Nucleus accumbens (tissue), 56 donors: ENCODE measurements at places on chromosomes 7 and 10.

DNA sequence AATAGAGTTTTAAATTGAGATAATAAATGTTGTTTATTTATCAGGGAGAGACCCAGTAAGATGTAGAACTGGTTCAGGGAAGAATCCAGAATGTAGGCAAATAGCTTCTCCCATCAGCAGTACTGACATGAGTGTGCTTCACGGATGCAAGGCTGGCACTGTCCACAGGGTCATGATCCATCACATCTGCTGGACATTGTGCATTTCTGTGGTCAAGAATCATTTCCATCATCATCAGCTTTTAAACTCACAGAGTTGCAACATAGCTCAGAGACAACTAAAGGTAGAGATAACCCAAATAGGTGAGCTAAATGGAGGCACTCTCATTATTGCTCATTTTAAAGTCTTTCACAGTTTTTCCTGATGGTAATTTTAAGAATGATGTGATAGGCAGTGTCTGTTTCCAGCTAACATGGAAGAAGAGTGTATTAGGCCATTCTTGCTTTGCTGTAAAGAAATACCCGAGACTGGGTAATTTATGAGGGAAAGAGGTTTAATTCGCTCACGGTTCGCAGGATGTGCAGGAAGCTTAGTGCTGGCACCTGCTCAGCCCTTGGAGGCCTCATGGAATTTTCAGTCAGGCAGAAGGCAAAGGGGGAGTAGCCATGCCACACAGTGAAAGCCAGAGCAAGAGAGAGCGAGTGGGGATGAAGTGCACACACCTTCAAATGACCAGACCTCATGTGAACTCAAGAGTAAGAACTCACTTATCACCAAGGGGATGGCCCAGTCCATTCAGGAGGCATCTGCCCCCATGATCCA lies 80.8 kb downstream of the INPP5A start:
- DNase-seq: no peak

GRCh38 chr7:143283381-143283780 lies 1.4 kb upstream of the TMEM139 start:
- no peak for DNase-seq

DNA sequence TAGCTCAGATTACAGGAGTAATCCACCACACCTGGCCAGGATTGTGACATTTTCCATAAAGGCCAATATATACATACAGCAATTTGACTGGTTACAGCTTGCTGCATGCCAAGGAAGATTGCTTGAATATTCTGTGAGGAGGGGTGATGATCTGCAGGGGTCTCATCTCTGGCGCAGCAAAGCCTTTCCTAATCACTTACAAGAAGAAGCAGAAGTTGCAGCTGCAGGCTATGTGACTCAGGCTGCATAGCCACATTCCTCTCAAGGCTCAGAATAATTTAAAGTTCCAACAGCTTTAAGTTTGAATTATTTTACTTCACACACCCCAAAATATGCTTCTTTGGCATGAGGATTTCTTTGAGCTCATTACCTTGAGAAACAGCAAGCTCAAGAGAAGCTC lies 11.4 kb upstream of the RASGEF1A start:
- no peak for DNase-seq

DNA sequence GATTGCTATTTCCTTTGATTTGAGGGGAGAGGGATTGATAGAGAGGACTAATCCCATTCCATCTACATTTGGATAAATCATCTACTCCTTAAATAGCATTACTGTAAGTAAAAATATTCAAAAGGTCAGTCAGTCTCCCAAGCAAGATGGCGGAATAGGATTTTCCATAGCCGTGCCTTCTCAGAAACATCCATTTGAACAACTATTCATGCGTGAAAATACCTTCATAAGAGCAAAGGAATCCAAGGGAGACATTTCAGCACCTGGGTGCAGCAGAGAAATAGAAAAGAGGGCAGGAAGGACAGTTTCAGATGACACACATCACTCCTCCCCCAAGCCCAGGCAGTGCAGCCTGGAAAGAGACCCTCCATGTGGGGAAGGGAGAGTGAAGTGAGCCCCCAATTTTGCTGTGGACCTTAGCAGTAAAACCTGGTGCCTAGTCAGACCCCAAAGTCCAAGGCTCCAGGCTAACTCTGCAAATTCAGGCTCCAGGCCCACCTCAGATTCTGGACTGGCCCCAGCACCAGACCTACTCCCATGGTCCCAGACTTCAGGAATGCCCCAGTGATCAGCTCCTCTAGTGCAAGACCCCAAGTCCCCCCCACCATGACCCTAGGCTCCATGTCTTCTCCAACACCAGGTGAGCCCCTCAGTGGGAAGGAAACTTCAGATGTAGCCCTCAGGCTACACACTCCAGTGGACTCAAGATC lies 104.3 kb upstream of the LANCL2 start:
- no peak for DNase-seq

- DNase-seq: no peak
These were observed 53.9 kb upstream of the LYZL2 start for GRCh38 chr10:30683496-30683895.

GRCh38 chr7:140176811-140177702 lies at the start of gene KDM7A:
KDM7A (minus strand) TSS chr7:140176983; CDS start chr7:140176937, 46 bp downstream.
- peak; percentile 79 for DNase-seq

- no peak for DNase-seq
These were observed 4.2 kb upstream of the HOXA10 start for GRCh38 chr7:27178366-27178765.

- no peak for DNase-seq
These were observed 24.4 kb downstream of the ETV1 start for GRCh38 chr7:13965077-13965476.

GRCh38 chr7:39667341-39667923 lies 44.1 kb downstream of the RALA start:
- DNase-seq: no peak

- DNase-seq: no peak
These were observed 6.2 kb downstream of the OPALIN start for GRCh38 chr10:96352582-96352981.

DNA sequence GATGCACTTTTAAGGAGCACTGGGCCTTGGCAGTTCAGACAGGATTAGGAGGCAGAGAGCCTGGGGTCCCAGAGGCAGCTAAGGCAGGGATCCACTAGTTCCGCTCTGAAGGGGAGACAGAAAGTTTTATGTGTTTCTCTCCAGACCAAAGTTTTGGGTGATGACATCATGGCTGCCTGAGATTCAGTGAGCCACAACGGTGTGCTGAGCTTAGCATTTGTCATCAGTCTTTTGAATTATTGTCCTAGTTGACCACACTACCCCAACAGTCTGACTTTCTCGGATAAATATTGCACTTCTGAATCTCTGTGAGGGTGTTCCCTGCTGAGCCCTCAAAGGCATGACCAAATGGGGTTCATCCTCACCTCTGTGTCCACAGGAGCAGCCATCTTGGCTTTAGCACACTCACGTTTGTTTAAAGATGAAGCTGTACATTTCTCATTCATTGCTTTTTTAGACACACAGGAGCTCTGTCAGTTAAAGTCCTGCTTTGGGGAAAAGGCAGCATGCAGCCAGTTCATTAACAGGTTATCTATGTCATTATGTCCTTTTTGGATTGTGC lies 297.7 kb upstream of the LRGUK start:
- no peak for DNase-seq

DNA sequence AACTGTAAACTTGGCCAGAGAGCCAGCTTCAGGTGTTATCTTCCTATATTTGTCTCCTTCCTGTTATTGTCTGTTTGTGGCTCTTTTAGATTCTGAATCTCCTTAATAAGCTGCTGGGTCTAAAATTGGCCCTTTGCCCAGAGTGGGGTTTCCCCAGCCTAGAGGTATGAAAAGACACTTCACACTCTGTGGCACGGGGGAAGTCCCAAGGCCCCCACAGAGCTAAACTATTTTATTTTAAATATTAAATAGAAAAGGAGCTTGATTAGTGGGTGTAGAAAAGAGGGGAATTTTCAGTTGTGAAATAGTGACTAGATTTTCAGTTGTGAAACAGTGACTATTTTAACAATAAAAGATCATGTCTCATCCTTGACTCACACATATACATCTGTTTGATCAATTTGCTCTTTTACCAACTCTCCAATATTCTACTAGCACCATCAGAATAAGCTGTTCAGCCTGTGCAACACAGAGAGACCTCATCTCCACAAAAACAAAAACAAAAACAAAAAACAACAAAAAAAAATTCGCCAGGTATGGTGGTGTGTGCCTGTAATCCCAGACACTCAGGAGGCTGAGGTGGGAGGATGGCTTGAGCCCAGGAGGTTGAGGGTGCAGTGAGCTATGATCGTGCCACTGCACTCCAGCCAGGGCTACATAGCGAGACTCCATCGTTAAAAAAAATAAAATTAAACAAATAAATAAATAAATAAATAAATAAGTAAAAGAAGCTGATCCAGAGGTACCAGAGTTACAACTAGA lies 24.9 kb upstream of the ADO start:
- DNase-seq: no peak

GRCh38 chr10:79153745-79154144 lies 85.0 kb downstream of the ZMIZ1 start:
- peak; percentile 31 for DNase-seq

GRCh38 chr7:44533301-44534055 lies 7.7 kb downstream of the NPC1L1 start:
- DNase-seq: no peak

DNA sequence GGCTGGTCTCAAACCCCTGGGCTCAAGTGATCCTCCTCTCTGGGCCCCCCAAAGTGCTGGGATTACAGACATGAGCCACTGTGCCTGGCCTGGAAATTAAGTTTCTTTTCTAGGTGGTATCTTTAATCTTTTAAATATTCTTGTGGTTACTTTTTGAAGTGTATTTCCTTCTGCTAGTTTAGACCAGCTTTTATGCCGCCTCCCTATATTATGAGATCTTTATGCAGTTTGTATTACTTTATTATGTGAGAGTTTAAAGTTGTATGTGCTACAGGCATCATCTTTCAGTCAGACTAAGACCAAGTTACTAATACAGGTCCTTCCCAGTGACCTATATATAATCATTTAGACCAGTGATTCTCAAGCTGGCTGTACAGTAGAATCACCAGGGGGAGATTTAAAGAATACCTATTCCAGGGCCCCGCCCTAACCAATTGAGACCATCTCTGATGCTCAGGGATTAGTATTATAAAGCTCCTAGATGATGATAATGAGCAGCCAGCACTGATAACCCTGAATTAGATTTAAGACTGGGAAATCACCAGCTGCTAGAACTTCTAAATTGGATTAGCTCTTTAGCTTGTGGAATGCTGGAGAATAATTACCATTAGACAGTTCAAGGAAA lies 11.3 kb downstream of the INPP5F start:
- DNase-seq: no peak

DNA sequence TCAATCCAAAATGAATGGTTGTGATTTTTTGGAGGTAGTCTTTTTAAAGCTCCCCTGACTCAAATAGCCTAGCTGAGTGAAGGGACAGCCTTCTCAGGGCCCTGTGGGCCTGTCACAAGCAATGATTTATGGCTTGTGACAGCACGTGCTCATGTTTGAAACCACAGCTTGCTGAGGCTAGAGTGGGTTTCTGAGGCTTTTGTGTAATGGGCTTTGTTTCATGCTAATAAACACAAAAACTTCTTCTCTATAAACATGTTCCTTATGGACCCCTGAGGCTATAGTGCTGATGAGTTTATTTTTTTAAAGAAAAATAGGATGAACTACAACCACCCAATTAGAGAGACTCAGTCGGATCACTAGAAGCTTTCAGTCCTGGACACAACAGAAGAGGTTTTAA lies 36.1 kb upstream of the BET1 start:
- DNase-seq: no peak

GRCh38 chr10:46031648-46032532 lies 1.5 kb upstream of the NCOA4 start:
- DNase-seq: no peak

DNA sequence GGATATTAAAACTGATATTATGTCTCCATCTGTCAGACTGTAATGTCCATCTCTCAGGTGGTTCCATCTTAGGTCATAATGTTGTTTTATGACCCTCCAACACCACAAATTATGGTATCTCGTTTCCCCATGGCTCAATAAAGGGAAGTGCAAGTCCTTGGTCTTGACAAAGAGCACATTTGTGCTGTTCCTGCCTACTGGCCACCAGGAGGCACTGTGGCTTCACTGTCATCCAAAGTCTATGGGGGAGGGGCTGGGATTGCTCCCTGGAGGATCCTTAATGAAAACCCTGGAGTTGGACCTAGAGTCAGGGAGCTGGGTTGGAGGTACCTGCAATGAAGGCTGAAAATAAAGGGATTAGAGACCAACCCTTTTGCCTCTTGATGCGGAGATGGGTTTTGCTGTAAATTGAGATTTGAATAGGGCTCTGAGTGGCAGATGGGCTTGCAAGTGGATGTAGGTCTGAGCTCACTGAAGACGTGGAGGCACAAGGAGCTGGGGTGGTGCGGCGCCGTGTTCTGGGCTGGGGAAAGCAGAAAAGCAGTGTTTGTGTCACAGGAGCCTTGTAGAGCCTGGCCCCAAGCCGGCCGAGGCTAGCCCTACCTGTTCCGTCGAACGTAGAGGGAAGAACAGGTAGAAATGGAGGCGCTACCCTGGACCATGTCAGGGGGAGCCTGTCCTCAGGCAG lies 180.5 kb upstream of the PRSS58 start:
- peak; percentile 12 for DNase-seq

- no peak for DNase-seq
These were observed 73.5 kb downstream of the CUX1 start for GRCh38 chr7:101890749-101891523.

- no peak for DNase-seq
These were observed 59.8 kb downstream of the STK32C start for GRCh38 chr10:132247943-132248342.

GRCh38 chr7:135773464-135773863 lies 24.9 kb upstream of the FAM180A start:
- DNase-seq: no peak

GRCh38 chr10:123821136-123821535 lies 70.5 kb downstream of the CPXM2 start:
- DNase-seq: no peak

DNA sequence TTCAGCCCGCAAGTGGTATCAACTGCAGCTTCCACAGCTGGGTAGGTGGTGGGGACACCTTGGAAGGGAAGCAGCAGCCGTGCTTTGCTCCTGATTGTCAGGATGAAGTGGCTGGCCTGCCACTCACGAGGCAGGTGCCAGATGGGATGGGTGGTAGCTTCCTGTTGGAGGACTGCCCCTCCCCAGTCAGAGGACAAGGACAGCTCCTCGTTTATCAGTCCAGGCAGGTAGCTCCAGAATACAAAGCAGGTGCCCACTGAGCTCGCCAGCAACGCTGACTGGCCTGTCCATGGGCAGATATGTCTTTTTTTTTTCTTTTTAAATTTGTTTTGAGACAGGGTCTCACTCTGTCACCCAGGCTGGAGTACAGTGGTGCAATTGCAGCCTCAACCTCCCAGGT lies 431.3 kb downstream of the GALNT17 start:
- no peak for DNase-seq

GRCh38 chr10:68221196-68221595 lies 10.7 kb downstream of the ATOH7 start:
- DNase-seq: no peak

- DNase-seq: no peak
These were observed 3.2 kb downstream of the GLI3 start for GRCh38 chr7:42233695-42234331.

GRCh38 chr7:74272305-74273038 lies 16.7 kb upstream of the CLIP2 start:
- no peak for DNase-seq
